Right ventricle myocardium inferior (tissue), 1 donor: ENCODE measurements at places on chromosomes 11 and 22. TPM values are rescaled to one million over a fixed set of nuclear protein-coding genes. Genes with fewer than 3 reads are reported as not detected.

Gene TOP3B
- 10.4 TPM for total RNA-seq

GRCh38 chr11:35185696-35186095, 46.7 kb downstream of the CD44 start:
- no peak for DNase-seq

DNA sequence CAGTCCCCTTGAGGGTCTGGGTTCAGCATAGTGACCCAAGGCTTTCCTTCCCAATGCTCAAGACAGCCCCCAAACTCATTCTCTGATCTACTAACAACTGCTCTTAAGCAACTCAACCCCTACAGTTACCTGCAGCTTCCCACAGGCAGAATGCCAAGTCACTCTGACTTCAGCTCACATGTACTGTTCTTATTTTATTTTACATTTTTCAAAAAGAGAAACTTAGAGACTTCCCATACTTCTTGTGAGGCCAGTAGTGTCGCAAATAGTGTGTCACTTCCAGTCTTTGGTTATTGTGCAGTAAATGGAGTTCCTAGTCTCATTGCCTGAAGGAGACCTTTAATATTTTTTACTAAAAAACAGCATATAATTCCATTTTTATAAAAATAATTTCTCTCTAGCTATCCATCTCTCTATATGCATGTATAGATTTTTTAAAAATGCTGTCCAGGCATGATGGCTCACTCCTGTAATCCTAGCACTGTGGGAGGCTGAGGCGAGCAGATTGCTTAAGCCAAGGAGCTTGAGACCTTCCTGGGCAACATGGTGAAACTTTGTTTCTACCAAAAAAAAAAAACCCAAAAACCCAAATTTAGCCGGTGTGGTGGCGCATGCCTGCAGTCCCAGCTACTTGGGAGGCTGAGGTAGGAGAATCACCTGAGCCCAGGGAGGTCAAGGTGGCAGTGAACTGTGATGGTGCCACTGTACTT, 41.8 kb downstream of the ENTHD1 start:
- no peak for DNase-seq

Gene P2RY2
- total RNA-seq, result 20.0 TPM

DNA sequence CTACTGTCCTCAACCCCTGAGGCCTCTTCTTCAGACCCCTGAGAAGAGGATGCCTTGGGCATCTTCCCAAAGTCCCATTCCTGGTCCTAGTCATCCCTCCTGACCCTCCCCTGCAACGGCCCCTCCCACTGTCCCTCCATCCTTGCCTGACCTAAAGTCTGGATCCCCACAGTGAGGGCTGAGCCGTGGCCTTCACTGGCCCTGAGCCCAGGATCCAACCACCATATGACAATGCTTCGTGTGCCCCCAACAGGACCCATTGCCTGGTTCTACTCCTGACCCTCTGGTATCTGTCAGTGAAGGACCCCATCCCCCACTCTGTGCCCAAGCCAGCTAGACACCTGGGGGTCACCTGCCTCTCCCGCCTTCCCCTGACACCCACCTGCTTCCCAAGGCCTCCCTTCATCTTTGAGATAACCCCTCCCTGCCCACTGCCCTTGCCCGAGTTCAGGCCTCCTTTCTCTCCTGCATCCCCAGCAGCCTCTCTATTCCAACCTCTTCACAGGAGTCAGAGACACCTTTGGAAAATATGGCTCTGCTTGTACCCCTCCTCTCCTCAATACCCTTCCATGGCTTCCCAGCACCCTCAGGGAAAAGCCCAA, 48.0 kb downstream of the LRRC32 start:
- DNase-seq, result no peak

Gene CRYAB
- total RNA-seq, result 7,453 TPM

GRCh38 chr11:27234043-27234668, 128.9 kb downstream of the CCDC34 start:
- DNase-seq, result no peak

Gene NF2
- 49.0 TPM for total RNA-seq

GRCh38 chr11:21909145-21909544, 283.7 kb upstream of the ANO5 start:
- no peak for DNase-seq

DNA sequence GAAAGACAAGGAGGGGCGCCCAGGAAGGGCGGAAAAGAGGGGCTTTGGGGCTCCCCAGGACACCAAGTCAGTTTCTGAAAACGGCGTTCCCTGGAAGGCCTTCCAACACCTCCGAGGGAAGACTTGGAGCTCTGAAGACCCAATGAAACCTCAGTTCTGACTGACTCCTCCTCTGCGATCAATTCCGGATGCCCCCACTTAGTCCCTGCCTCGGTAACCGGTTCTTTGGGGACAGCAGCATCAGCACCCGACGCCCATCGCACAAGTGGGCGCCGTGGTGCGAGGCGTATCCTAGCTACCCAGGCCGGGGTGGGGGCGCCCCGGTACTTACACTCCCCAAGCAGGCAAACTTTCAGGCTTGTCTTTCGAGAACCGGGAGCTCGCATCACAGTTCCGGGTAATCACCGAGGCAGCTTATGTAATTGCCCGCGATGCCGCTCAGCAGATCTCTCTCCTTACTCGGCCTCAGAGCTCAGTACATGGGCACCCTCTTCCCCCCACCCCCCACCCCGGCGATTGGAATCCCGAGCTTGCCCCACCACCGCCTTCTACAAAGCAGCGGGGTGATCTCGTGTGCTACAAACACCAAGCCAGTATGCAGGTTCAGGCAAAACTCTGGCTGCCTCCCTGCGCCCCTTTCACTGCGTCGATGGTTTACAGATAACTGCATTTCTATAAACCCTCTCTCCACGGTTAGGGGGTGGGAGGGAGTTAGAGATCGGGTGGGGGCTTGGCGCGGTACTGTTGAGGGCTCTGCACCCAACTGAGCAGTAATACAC, 2.0 kb downstream of the TENM4 start:
- DNase-seq, result no peak

DNA sequence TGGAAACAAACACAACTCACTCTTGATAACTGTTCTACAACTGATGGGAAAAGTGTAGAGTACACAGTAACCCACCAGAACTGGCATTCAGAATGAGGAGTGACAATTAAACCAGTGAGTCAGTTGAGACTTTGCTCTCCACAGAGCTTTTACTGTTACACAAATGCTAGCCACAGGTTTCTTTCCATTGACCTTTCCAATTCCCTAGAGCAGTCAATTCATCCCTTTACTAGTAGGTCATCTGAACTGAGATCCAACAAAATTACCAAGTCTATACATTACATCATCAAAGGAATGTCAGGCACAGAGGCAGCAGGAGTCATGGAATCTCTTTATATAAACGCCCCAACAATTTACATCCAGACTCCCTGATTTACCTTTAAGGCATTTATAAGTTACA, 65.9 kb downstream of the PHF21A start:
- no peak for DNase-seq

Gene SLC15A3
- 20.8 TPM for total RNA-seq

DNA sequence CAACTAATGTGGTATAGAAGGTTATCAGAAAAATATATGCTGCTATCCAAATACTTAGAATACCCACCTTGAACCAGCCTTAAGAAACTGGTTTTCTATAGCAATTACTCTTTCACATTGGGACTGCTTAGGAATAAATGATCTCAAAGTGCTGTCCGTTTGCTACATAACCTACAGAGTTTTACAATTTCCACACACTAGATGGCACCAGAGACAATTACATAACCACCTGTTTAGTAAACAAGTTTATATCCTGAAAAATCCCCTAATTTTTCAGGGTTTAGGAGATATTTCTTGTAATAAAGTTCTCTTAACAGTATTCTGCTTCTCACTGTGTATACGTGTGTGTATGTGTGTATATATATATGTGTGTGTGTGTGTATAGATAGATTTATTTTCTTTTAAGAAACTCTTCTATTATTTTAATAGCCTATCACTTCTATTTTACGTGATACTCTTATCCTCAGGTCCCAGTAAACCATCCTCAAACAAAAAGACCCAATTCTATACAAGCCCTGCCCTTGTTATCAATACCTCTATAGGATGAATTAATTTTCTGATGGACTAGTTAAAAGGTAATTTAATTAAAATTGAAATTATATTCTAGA, 6.7 kb upstream of the OR5I1 start:
- DNase-seq, result no peak

GRCh38 chr11:10715571-10715970, 22.0 kb upstream of the IRAG1 start:
- DNase-seq, result no peak

Gene MYRF
- 0.30 TPM for total RNA-seq

Gene OR8G1
- not detected for total RNA-seq

Gene RBMXL2
- total RNA-seq, result not detected

DNA sequence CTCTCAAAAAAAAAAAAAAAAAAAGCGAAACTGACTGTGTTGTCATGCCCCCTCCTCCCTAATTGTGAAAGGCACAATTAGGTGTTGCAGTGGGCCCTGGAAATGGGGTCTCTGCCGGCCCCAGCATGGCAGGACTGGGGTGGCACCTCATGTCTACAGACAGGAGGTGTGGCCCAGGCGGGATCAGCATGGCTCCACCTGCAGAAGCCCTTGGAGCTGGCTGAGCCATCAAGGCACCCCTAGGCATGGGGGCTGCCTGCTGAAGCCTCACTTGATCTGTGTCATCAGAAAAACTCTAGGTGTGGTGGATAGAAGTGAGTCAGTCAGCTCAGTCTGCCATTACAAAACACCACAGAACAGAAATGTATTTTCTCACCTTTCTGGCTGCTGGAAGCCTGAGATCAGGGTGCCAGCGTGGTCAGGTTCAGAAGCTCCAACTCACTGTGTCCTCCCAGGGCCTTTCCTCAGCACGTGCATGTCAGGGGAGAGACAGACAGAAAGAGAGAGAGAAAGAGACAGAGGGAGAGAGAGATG, 10.1 kb upstream of the B4GALNT4 start:
- no peak for DNase-seq

DNA sequence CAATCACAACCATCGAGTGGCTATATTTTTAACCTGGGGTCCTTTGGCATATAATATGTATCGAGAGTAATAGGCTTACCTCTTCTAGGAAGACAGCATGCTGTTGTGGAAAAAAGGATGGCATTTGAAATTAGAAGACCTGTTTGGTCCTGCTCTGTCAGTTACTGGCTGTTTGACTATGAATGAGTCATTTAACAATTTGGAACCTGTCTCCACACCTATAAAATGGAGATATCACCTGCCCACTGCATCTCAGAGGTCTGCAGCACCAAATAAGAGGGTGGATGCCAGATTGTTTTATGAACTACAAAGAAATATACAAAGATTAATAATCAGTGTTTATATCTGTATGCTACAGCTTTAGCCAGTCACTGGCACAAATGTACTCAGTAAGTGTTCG, 60.8 kb downstream of the SLC25A17 start:
- no peak for DNase-seq

GRCh38 chr11:113505541-113506375, 30.6 kb upstream of the DRD2 start:
- no peak for DNase-seq

Gene DCUN1D5
- total RNA-seq, result 30.8 TPM

DNA sequence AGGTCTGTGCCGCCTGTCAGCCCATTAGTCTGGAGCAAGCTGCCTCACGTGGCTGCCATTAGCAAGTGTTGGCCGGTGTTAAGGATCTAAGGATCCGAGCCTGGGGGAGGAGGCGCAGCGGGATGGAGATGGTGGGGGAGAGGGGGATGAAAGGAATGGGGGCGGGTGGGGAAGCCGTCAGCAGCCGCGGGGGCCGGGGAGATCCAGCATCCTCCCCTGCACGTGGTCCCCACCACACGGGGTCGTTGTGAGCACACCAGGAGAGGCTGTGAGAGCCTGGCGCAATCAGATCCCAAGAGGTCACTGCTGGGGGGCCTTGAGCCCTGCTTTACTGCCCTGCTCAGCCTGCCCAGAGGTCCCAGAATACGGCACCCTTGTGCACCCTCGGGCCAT, 7.3 kb downstream of the CABP7 start:
- peak; percentile 80 for DNase-seq

GRCh38 chr11:34446386-34446785, 7.7 kb downstream of the CAT start:
- no peak for DNase-seq

DNA sequence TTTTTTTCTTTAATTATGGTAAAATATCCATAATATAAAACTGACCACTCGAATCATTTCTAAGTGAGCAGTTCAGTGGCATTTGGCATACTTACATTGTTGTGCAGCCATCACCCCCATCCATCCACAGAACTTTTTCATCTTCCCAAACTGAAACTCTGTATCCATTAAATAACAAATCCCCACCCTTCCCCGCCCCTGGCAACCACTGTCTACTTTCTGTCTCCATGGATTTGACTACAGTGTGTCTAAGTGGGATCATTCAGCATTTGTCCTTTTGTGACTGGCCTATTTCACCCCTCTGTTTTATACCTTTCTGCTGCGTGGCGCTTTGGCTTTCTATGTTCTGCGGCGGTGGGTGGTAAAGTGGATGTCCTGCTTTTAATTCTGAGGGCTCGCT, 49.1 kb downstream of the RTN4R start:
- DNase-seq, result no peak

DNA sequence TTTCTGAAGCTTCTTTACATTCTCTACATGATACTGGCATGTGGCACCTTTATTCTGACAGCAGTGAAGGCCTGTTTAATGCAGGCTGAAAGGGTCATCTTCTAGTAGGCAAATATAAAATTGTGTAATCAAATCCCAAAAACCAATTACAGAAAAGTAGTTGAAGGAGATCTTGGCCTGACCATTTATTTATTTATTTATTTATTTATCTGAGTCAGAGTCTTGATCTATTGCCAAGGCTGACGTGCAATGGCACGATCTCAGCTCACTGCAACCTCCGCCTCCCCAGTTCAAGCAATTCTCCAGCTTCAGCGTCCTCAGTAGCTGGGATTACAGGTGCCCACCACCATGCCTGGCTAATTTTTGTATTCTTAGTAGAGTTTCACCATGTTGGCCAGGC, 22.7 kb upstream of the CECR2 start:
- no peak for DNase-seq

DNA sequence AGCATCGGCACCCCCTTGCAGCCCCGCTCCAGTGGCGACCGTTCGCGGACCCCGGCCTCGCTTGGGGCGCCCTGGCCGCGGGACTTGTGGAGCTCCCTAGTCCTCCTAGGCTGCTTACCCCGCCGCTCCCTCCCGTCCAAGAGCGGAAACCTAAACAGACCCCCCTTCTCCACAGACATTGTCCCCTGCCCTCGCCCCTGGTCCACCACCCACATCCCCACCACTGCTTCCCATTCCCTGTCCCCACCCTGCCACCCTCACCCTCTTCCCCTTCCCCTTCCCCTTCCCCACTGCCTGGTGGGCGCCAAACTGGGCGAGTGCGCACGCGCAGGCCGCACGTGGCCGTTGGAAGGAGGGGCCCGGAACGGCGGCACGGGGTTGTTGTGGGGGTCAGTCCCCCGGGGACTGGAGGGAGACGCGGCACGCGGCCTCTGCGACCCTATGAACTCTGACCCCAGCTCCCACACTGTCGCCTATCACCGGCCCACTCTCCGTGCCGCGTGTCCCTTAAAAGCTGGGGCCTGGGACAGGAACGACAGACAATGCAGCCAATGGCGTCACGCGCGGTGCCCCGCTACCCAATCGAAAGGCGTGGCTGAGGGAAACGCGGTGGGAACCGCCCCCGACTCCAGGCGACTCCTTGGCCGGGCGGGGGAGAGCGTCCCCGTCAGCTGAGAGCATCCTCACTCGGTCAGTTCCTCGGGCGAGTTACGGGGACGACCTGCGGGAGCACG, at the start of gene SNX32:
SNX32 (plus strand) TSS at position 667 of the 734 bp plus-strand sequence. CDS start 103 bp downstream, outside the sequence.
- DNase-seq, result peak; percentile 96
